Activated CD4-positive, CD25-positive, alpha-beta regulatory T cell treated with anti-CD3 and anti-CD28 coated beads, Interleukin-2, amount 50 U/mL, for 72 hours (primary cell): ENCODE measurements at places on chromosomes 3 and 15.

- no peak for DNase-seq
These were observed 196.4 kb downstream of the CADPS start for GRCh38 chr3:62678841-62679240.

- DNase-seq, result no peak
These were observed 45.6 kb downstream of the DNASE1L3 start for GRCh38 chr3:58164906-58165821.

GRCh38 chr15:81780966-81781365, 264.9 kb downstream of the MEX3B start:
- no peak for DNase-seq

DNA sequence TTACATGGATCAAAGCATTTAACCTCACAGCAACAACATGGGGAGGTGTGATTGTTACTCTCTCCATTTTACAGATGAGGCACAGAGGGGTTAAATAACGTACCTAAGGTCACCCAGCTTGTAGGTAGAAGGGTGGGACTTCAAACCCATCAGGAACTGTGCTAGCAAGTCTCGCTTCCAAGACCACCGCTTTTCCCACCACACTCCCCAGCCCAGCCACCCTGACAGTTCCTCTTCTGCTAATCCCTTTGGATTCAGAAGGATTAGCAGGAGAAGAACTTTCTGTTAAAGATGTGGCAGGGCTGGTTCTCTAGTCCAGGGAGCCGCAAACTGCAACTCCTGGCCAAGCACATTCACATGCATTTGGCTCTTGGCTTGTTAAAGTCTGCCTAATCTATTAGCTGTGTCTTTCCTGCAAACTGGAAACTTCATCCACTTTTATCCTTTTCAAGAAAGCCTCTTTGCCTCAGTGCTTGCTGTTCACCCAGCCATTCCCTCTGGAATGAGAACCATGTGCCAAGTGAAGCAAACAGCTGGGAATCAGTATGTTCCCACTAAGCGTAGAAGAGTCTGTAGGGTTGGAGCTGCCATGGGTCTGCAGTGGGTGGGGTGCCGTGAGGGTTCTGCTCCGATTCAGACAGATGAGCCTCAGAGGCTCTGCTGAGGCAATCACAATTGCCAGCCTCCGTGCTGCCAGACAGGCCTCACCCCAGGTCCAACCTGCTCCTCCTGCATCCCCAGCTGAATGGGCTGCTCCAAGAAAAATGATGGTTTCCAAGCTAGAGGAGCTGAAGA, 44.6 kb downstream of the POMGNT2 start:
- no peak for DNase-seq

DNA sequence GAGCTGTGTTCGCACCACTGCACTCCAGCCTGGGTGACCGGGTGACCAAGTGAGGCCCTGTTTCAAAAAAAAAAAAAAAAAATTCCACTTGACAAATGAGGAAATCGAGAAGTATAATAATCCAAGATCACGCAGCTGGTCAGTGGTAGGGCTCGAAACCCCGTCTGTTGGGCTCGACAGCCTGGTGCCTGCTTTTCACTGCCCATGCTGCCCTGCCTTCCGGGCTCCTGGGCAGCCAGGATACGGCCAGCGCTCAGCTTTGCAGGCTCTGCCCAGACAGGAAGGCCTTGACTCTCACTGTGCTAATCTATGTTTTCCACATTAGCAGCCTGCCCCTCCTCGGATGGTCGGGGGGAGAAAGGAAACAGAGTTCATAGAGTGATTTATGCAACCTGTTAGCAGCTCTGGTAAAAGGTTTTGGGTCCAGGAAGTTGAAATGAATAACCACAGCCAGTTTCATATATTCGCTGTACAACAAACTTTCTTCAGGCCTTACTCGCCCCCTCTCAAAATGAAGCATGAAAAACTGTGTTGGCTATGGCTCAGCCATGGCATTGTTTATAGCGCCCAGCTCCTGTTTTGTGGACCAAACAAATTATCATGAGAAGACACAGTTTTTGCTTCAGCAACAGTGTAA, 108.8 kb downstream of the XXYLT1 start:
- DNase-seq, result no peak

DNA sequence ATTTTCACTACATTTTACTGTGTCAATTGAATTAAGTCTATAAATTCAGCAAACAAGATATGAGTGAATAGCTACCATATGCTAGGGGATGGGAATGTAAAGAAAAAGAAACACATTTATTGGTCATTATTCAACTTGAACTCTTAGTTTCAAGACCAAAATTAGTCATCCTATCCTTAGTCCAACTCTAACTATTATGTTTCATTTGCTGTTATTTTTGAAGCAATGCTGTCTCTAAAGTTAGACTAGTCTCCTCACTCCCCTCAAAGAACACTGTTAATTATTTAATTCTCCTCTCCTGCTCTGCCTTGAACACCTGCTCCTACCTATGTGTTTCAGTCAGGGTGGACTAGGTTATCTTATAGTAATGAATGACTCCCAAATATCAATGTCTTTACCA, 920.9 kb downstream of the TUSC7 start:
- DNase-seq, result no peak

DNA sequence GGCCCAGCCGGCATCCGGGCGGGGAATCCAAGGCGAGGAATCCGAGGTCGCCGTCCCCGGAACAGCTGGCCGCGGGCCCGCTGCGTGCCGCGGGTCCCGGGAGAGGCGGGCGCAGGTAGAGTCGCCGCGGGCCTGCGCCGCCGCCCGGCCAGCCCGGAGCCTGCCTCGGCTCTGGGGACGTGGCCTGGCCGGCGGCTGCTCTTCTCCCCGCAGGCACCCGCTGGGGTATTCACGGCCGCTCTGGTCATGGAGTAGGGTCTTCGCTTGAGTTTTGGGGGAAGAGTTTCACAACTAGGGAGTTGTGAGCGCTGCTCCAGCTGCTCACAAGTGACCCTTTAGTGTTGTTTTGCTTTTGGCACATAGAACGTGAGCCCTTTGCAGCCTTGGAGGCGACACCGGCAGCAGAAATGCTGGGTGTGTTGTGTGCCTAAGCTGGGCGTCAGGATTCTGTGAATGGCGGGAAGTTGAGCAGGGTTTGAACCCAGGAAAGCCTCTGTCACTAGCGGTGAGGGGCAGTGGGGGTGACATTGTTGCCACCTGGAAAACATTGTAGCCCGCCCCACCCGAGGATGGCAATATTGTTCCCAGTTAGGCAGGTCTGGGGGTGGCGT, 4.0 kb downstream of the TRIM71 start:
- no peak for DNase-seq

- DNase-seq, result peak; percentile 77
These were observed 2.6 kb downstream of the CCDC9B start for GRCh38 chr15:40338041-40338657.

GRCh38 chr3:101377796-101378195, 57.4 kb upstream of the IMPG2 start:
- DNase-seq, result no peak

GRCh38 chr3:147619921-147620560, 210.9 kb downstream of the ZIC1 start:
- no peak for DNase-seq

DNA sequence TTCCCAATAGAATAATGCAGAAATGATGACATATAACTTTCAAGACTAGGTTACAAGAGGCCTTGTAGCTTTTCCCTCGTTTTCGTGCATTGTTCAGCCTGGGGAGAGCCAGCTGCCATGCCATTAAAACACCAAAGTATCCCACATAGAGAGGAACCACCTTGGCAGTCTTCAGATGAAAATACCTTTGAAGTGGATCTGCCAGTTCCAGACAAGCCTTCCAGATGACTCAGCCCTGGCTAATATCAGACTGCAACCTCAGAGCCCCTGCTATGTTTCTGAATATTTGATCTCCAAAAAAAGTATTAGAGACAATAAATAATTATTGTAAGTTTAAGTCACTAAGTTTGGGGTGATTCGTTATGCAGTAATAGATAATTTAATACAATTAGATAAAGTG, 294.3 kb upstream of the GBE1 start:
- no peak for DNase-seq

DNA sequence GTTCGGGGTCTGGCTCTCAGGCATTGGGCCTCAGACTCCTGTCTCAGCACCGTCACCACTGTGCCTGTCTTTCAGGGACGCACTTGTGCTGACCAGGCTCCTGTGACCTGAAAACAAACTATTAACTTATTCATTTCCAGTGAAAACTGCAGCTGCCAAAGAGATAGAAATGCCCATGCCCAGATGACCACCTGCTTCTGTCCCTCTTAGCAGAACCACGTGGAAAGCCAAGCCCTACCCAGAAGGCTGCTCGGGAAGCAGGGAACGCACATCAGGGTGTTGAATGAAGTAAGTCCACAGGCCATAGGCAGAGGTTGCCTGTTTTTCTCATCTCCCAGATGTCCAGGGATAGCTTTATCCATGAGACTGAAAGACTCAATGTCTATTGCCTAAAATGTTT, 219.3 kb downstream of the EBLN2 start:
- DNase-seq, result no peak

- DNase-seq, result peak; percentile 37
These were observed 31.7 kb upstream of the ATG7 start for GRCh38 chr3:11240496-11240895.

- DNase-seq, result no peak
These were observed 4.6 kb downstream of the DPP8 start for GRCh38 chr15:65512807-65513416.

DNA sequence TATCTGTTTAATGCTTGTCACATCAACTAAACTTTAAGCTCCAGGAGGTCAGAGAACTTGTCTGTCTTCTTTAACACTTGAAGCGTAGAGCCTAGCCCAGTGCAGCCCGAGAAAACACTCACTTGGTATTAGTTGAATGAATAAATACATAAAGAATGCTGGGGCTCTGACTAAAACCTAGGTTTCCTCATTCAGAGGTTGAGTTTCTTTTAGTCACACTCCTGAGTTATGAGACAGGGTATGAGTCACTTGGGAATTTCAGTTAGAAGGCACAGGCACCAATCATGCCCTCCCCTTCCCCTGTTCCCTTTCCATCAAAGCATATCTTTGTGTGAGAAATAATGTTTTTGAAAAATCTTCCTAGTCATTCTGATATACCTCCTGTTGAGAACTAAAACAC, 589.8 kb upstream of the DPPA4 start:
- DNase-seq, result no peak

- DNase-seq, result no peak
These were observed 9.2 kb downstream of the ZIC1 start for GRCh38 chr3:147418371-147418781.

DNA sequence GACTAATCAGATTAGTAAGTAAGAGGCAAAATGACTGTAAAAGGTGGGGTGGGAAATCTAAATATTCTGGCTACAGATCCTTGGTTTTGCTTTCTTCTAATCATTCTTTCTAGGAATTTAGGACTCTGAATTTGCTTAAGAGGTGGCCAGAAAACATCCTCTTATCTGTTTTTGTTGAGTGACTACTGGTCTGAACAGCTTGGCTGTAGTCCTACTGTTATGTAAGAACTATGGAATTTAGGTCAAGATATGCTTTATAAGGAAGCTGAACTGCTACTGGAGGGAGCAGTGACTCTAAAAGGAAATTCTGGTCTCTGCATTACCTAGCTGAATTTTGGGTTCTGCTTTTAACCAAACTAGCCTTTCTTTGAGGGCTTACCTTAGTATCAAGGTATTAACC, 33.5 kb upstream of the CSPG5 start:
- no peak for DNase-seq

DNA sequence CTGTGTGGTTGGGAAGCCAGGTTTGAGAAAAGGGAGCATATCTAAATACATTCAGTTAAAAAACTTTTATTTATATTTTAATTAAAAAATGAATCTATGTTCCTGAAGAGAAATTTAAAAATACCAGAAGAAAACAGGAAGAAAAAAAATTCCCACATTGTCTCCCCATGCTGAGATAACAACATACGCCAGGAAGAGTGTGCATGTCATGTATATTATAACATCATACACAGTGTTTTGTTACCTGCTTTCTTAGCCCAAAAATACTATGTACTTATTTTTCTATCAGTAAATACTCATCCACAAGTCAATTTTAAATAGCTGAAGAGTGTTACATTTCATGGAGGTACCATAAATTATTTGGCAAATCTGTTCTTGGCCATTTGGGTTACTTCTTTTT, 18.5 kb downstream of the USP13 start:
- DNase-seq, result no peak

- DNase-seq, result no peak
These were observed 3.5 kb downstream of the LZTFL1 start for GRCh38 chr3:45838466-45838865.

GRCh38 chr3:167777356-167777755, 41.8 kb downstream of the SERPINI1 start:
- no peak for DNase-seq

GRCh38 chr3:152026033-152026556, 152.7 kb downstream of the SUCNR1 start:
- DNase-seq, result no peak

- no peak for DNase-seq
These were observed 67.1 kb downstream of the LRCH3 start for GRCh38 chr3:197858133-197858532.

DNA sequence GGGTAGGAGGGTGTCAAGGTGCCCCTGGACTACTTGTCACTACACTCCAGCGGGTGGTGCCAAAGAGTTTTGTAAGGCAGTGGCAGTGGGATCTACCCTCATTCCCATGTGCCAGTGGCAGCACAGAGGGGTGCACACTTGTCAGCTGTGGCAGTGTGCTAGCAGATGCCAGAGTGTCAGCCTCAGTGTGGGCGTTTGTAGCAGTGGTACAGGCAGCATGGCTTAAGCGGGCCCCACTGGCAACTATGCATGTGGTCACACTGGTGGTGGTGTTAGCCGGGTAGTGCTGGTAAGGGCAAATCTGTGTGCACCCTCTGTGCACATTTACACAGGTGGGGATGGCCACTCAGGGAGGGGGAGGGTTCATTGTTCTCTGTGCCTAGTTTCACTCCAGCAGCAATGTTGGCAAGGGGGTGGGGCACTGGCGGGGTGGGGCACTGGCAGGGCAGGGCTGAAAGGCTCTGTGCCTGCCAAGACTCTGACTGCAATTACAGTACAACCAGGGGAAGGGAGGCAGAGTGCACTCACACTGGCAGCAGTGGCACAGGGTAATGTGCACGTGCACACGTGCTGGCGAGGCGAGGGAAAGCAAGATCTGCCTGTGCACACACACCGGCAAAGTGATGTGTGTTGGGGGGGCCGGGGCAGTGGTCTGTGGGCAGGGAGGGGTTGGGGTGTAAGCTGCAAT, 31.8 kb downstream of the MYO9A start:
- DNase-seq, result no peak

DNA sequence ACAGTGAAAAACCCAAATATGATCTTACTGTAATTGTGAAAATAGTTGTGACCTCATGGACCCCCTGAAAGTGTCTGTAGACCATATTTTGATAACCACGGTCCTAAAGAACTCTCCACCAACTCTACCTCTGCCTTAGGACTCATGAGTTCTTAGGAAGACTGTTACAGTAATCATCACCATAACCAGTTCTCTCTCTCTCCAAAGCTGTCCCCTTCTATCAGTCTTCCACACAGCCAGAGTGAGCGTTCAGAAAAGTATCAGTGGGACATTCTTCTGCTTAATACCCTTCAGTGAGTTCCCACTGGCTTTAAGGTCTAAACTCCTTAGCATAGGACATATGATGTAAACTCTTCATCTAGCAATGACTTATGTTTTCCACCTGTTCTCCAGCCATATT, 27.6 kb upstream of the ST6GAL1 start:
- DNase-seq, result no peak
